CD8-positive, alpha-beta memory T cell (primary cell): ENCODE measurements at places on chromosomes 3 and 15.
A peak's percentile ranks its signal among the peaks of the same experiment; 100 is the strongest.

DNA sequence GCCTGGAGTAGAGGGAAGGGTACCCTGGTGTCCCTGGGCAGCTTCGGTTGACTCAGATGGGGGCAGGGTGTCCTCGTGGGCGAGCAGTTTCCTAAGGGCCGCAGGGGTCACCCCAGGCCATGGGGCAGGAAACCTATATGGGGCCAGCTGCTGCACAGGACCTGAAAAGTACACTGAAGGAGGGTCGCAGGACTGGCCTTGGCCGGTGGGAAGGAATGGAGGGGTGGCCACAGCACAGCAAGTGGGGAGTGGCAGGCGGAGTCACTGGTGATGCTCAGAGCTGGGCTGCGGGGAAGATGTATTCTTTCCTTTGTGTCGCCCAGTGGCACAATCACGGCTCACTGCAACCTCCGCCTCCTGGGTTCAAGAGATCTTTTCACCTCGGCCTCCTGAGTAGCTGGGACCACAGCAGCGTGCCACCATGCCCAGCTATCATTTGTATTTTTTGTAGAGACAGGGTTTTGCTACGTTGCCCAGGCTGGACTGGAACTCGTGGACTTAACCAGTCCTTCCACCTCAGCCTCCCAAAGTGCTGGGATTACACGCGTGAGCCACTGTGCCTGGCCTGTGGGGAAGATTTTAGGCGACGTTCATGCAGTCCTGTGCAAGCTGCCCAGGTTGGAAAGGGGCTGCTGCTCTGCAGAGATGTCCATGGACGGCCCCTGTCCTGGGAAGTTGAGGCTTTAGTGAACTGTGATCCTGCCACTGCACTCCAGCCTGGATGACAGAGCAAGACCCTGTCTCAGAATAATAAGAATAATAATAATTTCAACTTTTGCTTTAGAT, 57.2 kb downstream of the EFCAB12 start:
- no peak for DNase-seq
- H3K4me1 ChIP-seq = no peaks in the 10 kb centered on the region
- H3K27ac ChIP-seq = no peak overlapping the region
- H3K27me3 ChIP-seq = no peaks in the 10 kb centered on the region
- H3K36me3 ChIP-seq = no peaks in the 10 kb centered on the region

DNA sequence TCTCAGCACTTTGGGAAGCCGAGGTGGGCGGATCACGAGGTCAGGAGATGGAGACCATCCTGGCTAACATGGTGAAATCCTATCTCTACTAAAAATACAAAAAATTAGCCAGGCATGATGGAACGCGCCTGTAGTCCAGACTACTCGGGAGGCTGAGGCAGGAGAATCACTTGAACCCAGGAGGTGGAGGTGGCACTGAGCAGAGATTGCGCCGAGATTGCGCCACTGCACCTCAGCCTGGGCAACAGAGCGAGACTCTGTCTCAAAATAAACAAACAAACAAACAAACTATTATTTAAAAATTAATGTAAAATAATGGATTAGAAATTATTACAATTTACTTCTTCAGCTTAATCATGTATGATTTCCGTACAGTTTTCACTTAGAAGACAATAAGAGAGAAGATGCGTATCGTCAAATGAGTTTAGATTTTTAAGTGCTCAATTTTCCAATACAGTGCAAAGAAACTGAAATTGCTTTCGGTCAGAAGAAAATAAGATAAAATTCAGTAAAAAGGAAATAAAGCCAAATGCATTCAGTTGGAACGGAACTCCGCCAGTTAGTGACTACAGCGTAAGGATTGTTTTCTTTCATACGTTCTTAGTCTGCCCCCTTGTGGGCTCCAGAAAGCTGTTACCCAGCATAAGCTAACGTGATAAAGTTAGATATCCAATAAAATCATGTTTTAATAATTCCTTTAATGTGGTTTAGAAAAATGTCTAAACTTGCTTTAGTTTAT, 24.8 kb downstream of the AADAC start:
- DNase-seq = peak; percentile 9
- H3K27me3 ChIP-seq = no peaks in the 10 kb centered on the region
- H3K4me1 ChIP-seq = no peaks in the 10 kb centered on the region
- H3K4me3 ChIP-seq = no peak overlapping the region

DNA sequence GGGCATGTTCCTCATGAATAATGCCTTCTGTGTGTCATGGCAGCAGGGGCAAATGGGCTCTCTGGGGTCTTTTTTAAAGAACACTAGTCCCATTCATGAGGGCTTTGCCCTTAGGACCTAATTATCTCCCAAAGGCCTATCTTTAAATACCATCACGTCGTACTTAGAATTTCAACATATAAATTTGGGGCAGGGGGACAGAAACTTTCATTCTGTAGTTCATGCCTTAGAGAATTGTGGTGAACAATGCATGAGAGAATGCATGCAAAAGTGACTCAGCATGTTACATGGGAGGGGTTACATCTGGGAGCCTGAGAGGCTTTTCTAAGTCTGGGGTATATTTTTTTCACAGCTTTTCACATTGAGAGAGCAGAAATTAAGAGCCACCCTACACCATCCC, 208.5 kb upstream of the ROPN1 start:
- no peak overlapping the region for H3K27ac ChIP-seq
- H3K4me1 ChIP-seq = no peaks in the 10 kb centered on the region
- no peaks in the 10 kb centered on the region for H3K27me3 ChIP-seq
- no peak for DNase-seq
- no peak overlapping the region for H3K4me3 ChIP-seq
- H3K36me3 ChIP-seq = no peaks in the 10 kb centered on the region

- peaks cover 27% of the 10 kb centered on the region for H3K4me1 ChIP-seq
- DNase-seq = no peak
- H3K27me3 ChIP-seq = no peaks in the 10 kb centered on the region
- H3K36me3 ChIP-seq = no peaks in the 10 kb centered on the region
- no peak overlapping the region for H3K4me3 ChIP-seq
- no peak overlapping the region for H3K27ac ChIP-seq
Observed at GRCh38 chr3:4582624-4583023, 89.5 kb downstream of the ITPR1 start.
